ENCODE measurements at places on chromosomes 2 and 18.

DNA sequence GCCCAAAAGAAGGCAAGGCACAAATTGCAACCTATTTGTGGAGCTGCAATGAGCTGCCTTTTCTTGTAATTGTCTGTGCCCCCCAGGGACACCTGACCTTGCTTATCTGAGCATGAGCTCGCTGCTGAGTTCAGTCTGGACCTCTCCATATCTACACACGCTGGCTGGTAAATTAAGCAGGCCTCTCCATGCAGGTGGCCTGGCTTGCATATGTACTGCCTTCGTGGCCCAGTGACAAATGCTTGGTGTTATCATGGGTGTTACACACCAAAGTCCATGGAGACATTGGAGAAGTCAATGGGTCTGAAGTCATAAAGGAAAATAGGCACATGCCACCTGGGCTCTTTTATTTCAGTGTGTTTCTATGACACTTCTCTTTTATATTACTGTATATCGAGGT, 121.2 kb downstream of the IRS1 start:
- no peak for DNase-seq

DNA sequence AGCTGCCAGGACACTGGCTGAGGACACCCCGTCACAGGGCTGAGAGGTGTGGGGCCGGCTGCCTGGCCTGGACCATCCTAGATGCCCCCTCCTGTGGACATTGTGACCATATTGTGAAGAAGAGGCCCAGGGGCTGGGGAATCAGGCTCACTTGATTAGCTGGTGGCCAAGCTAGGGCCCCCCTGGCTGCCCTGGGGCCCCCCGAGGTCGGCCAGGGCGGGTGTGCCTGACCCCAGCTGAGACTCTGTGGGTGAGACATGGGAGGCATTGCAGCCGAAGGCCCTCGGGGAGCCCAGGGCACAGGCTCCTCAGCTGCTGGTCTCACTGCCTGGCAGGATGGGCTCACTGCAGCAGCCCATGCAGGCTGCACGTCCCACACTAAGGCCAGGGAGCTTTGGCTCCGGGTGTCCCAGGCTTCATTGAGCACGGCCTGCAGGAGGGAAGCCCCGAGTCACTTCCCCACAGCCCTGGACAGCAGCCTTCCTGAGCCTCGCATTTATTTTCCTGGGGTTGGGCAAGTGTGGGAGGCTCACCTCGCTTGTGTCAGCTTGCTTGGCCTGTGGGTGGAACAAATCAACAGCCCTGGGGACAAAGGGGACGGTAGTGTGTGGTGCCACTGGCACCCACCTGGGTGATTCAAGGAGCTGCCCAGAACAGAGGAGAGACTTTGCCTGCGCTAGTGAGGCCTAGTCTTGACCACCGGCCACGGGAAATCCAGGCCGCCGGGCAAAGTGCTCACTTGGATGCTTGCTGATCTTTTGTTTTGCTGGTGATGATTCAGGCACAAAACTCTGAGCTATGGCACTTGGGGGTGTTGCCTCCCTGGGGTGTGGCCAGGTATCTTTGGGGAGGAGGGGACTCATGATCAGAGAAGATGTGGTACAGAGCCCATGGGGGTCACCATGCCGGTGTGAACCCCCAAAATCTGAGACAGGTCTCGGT, 1.3 kb downstream of the GAL3ST2 start:
- peak; percentile 22 for DNase-seq

GRCh38 chr2:15421753-15422152, 139.4 kb downstream of the NBAS start:
- no peak for DNase-seq

DNA sequence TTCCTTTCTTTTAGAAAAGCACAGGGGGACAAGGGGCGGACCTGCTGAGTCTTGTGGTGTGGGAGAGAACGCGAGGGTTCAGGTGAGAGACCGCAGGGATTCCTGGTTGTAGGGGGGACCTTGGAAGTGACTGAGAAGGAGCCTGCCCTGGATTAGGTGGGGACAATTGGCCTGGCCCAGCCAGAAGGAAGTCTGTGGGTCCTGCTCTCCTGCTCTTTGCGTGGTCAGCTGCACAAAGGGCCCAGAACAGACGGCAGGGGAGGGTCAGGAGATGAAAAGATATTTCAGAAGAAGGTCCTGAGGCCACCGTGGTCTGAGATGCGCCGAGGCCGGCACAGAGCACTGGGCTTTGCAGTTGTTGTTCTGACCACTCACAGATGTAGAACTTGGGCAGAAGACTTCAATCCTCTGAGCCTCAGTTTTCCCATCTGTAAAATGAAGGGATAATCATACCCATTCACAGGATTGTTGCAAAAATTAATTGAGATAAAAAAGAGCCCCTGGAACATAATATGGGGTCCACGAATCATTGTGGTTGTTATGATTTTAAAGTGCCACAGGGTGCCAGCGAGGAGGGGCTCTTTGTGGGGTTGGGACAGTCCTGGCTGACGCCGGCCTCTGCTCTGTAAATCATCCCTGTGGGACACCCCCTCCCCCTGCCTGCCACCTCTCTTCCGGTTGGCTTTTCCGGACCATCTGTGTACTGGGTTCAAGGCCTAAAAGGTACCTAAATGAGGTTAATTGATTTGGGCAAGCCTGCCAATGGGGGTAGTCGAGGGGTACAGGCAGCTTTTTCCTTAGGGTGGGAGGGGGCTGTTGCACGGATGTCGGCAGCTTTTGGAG, 1.8 kb downstream of the LPIN1 start:
- DNase-seq: peak; percentile 29

GRCh38 chr2:200828104-200828503, 16.4 kb downstream of the BZW1 start:
- no peak for DNase-seq

- no peak for DNase-seq
These were observed 1.5 kb upstream of the SPTBN1 start for GRCh38 chr2:54454548-54455130.

DNA sequence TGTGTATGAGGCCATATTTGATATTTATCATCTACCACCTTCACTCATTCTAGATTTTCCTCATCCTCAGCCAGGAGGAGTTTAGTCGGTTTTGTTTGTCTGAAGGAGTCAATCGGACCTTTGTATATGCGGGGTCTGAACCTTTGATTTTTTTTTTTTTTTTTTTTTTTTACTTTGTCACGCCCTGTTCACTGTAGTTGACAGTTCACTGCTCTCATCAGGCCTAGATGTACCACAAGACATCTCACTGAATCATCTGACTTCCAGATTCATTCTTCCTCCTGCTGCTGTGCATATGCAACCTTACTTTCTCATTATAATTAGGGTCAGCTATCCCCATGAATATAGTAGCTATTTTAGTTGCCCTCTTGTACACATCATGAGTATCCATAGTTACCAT, 133.2 kb downstream of the ARHGAP15 start:
- no peak for DNase-seq

GRCh38 chr2:200216310-200216709, 90.2 kb upstream of the SPATS2L start:
- no peak for DNase-seq

DNA sequence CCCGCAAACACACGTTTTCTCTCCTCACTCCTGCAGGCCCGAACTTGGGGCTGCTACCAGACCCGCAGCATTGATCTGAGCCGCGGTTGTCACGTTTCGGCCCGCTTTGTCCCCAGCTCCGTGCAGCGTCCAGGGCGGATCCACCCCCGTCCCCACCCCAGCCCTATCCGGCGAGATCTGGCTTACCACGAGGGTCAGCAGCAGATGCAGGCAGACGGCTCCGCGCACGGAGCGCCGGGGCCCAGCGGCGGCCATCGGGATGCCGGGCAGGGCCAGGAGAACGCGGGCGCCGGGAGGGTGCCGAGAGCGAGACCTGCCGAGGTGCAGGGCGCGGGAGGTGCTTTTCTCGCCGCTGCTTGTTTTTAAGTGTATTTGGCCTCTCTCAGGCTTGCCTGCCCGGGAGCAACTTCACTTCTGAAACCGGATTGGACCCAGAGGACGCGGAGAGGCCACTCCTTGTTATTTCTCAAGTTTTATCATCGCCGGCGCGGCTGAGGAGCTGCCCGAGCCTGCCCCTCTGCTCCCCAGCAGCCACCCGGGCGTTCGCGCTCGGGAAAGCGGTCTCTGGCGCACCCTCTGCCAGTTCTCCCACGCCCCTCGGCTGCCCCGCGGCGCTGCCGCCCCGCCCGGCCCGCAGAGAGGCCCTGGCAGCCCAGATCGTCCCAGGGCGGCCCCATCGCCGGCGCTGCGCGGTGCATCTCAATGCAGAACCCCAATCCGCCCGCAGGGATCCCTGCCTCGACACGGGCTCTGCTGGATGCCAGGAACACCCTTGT, at the start of gene DSC3:
Gene DSC3 (minus strand): TSS at position 337 of the 776 bp plus-strand sequence. CDS start 82 bp downstream, at position 255.
- no peak for DNase-seq

- DNase-seq: no peak
These were observed 46.0 kb downstream of the CIB4 start for GRCh38 chr2:26595146-26595545.

DNA sequence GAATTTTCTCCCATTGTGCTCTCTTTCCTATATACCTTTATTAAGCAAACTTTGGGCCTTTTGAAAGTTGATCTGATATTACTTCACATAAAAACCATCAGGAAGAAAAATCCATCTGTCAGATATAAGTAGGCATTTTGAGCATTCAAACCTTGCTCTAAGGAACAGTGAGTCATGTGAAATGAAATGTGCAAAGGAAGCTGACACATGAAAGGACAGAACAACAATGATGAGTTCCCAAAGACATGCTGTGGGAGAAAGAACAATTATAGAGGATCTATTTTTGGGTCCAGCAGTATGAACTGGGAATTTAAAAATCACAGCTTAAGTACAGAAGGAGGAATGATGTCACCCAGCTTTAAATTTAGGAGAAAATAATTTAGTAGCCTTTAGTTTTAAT, 18.1 kb downstream of the CALCRL start:
- DNase-seq: no peak

- no peak for DNase-seq
These were observed 589.1 kb upstream of the CDH2 start for GRCh38 chr18:28766027-28766426.

- no peak for DNase-seq
These were observed 18.1 kb upstream of the LYPD6B start for GRCh38 chr2:149020432-149020851.

- DNase-seq: no peak
These were observed 111.3 kb upstream of the TLK1 start for GRCh38 chr2:171271971-171272436.

GRCh38 chr2:204945376-204945775, 400.1 kb downstream of the PARD3B start:
- no peak for DNase-seq

GRCh38 chr2:118473241-118473640, 374.2 kb downstream of the EN1 start:
- DNase-seq: no peak

GRCh38 chr2:84969511-84970209, 1.3 kb upstream of the KCMF1 start:
- DNase-seq: peak; percentile 41

- DNase-seq: no peak
These were observed 2.2 kb upstream of the MFSD2B start for GRCh38 chr2:24007693-24008092.

GRCh38 chr2:38129987-38130386, 54.0 kb upstream of the CYP1B1 start:
- no peak for DNase-seq

- no peak for DNase-seq
These were observed 33.3 kb upstream of the CABLES1 start for GRCh38 chr18:23101861-23102432.

DNA sequence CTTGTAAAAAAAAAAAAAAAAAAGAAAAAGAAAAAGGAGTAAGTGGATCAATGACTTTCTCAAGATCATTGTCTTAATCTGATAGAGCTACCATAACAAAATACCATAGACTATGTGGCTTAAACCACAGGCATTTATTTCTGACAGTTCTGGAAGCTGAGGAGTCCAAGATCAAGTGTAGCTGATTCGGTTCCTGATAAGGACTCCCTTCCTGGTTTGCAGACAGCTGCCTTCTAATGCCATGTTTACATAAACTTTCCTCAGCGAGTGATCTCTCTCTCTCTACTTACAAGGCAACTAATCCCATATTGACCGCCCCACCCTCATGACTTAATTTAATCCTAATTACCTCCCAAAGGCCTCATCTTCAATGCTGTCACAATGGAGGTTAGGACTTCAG, 36.5 kb upstream of the SIX2 start:
- DNase-seq: no peak

DNA sequence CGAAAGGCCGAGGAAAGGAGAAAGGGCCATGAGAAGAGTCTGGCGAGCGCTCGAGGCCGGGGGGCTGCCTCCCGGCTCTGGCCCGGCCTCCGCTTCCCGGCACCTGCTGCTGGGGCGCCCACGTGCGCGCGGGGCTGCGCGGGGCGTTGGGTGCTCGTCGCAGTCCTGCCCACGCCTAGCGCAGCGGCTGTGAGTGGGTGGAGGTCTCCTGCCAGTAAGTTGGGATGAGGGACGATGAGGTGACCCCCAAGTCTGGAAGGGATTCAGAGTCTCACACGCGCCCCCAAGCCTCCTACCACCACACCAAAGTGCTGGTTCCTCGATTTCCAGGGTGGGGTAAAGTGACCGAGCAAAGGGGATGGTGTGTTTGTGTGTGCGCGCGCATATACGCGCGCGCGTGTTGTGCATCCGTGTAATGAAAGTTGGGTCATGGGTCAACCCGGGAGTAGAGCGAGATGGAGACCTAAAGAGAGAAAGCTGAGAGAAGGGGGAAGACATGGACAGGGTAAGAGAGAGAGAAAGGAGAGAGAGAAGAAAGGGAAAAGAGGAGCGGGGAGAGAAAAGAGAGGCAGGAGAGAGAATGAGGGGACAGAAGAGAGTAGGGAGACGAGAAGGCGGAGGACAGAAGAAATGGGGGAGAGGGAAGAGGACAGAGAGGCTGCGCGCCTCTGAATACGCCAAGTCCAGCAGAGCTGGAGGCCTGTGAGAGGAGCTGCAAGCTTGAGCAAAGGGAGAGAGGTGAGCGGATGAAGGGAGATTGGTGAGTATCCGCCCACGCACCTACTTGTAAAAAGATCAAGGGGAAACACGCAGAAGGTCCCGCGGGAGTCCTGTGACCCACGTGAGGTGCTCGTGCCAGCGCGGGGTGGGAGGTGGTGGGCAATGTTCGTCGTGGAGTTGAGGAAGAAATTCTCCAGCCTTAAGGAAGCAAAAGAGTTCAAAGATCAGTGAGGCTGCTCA, 1.7 kb upstream of the NETO1 start:
- no peak for DNase-seq
